ENCODE measurements at places on chromosomes 5 and 9.
A peak's percentile ranks its signal among the peaks of the same experiment; 100 is the strongest.

DNA sequence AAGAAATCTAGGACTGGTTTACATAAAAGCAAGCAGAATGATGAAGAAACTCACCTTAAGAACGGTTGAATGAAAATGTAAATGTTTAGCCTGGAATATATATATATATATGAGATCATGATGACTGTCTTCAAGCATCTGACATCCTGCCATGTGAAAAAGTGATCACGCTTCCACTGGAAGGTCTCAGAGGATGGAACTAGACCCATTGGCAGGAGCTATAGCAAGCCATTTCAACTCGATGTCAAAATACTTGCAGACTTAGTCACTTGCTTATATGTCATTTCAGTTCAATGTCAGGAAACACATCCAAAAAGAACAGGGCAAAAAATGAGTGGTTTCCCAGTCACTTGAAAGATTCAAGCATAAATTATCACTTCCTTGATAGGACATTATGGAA, 22.2 kb upstream of the TMEM161B start:
- no peak for DNase-seq

DNA sequence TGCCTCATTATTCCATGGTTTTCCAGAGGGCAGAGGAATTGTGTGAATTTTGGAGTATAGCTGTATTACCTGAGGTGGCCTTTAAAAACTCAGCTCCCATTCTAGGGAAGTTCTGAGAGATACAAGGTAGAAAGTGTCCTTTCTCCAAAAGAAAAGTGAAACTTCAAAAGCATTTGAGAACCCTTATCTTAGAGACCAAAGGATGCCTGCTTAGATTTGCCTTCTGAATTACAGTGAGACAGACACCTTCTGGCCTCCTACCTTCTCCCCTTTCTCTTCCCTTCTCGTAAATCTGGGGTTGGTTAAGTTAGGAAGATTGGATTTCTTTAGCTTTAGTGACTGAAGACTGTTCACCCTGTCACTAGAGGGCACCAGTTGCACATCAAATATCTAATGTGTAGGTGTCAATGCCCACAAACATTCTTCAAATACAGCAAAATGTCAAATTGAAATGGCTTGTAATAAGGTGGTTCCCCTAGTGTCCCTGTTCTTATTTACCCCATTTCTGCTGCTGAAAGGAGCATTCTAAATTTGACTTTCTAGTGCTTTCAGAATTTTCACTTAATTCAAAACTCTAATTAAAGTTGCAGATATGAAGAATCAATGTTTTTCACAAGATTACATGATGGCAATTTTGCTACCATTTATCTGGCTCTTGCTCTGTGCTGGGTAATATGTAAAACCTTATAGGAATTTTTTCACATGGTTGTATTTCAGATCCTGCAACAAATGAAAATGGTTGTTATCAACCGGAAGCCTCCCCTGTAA, 46.7 kb downstream of the PRRC1 start:
- peak; percentile 46 for DNase-seq

GRCh38 chr5:128539038-128539429, 989 bp upstream of the FBN2 start:
- no peak for DNase-seq

- DNase-seq: peak; percentile 79
Measured at GRCh38 chr9:33452828-33453271, 5.5 kb upstream of the AQP3 start.

DNA sequence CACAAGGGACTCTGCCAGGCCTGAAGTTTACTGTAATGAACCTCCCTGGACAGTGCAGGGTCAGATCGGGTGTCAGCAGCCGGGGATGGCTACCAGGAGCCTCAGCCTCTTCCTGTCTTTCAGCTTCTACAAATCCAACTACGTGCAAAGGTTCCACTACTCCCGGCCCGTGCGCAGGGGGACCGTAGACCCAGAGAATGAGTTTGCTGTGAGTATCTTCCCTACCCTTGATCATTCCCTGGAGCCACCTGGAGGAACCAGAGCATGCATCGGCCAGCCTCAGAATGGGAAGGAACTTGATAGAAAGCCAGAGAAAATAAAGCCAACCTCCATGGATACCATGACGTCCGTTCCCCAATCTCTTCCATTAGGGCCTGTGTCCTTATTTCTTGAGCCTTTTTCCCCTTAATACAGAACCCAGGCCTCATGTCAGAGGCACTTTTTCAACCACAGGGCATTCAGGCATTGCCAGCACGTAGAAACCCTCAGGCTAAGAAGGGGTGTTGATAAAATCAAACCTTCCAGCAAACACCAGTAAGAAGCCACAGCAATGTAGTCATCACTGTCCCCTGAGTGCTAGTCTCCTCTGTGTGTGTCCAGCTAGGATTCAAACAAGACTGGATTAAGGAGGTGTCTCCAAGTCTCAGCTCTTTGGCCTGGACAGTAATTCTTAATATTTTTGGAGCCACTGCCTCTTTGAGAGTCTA, 49.0 kb upstream of the FOXI1 start:
- DNase-seq: peak; percentile 40

DNA sequence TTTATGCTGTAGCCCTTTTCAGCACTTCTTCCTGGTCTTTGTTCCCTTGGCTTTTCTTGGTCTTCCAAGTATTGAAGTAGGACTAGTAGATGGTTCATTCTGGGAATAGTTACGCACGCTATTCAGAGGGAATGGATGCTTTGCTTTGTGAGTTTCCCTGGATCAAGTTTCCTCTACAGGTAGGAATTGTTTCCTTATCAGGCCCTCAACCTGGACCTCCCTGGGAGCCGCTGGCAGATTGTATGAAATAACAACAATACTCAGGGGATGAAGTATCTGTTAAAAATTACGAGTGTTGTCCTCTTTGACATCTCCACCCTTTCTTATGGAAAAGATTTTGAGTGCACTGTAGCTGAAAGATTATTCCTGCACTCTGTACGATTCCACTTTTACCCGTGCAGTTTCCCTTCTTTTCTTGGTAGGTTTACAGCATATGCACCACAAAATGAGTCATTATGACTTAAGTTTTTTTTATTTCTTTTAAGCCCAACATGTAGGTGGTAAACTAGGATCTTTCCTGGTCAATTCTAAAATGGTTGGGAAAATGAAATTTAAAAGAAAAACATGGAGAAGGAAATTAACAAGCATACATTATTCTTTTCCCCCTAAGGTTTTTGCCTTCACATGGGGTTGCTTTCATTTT, 57.9 kb downstream of the ARHGAP26 start:
- no peak for DNase-seq

DNA sequence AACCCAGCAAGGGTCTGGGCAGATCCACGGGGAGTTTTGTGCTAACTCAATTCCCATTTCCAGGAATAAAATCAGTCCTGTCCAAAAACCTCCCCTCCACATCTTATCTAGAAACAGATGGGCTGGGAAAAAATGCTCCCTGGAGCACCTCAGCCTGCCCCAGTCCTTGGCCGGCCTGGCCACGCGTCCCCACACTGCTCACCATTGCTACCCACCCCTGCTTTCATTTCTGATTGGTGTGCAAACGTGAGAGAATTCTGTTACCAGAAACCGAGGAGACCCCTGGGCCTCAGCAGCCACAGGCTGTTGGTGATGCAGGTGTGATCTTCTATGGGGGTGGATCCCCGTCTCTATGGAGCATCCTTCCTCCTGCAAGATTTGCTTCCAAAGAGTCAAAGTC, 38.0 kb upstream of the OLFM1 start:
- no peak for DNase-seq

DNA sequence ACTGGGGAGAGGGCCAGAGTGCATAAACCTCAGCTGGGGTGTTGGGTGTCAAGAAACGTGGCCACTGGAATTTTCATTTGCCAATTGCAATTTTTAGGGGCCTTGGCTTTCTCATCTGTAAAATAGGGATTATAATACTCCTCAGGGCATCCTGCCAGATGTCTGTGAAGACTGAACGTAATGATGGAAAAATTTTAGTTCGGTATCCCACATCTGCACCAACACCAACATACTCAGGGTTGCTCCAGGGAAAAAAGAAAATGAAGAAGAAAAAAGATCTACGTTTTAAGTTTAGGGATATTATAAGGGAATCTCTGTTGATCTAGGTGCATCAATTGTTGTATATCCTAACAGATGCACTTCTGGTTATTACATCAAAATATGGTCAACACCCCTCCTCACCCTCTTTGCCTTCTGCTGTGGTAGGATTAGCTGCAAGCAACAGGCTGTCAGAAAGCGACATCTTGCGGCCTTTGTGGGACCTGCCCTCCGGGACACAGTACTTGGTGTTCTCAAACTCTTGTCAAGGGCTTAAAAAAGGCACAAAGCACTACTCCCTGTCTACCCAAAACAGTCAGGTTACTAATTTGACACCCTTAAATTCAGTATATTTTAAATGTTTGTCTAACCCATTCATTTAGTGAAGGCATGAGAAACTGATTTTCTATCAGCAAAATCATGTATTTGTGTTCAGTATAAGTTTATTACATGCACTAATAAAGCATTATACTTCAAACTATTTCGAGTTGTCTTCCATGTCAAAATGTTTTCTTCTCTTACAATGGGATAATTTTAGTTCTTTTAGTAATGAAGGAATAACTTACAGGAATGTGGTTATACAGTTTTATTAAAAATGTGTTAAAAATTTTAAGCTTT, 8.3 kb upstream of the TBC1D2 start:
- DNase-seq: peak; percentile 84

All from AG08395 (cell line).